ENCODE measurements at places on chromosomes 2 and 18.

- no peak for DNase-seq
These were observed 111.8 kb downstream of the EHBP1 start for GRCh38 chr2:62817348-62817747.

DNA sequence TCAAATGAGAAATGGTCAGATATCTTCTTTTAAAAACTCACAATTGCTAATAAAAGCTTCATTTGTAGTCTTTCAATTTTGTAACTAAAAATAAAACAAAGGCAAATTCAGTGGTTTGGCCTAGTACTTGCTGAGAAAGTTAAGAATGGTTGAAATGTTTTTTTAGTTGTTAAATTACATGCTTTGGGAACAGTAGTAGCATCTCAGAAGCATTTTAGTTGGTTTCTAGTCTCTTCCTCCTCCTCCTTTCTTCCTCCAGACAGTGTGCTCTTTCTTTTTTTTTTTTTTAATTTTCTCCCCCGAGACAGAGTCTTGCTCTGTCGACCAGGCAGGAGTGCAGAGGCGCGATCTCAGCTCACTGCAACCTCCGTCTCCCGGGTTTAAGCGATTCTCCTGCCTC, 9.8 kb downstream of the TRAK2 start:
- no peak for DNase-seq

DNA sequence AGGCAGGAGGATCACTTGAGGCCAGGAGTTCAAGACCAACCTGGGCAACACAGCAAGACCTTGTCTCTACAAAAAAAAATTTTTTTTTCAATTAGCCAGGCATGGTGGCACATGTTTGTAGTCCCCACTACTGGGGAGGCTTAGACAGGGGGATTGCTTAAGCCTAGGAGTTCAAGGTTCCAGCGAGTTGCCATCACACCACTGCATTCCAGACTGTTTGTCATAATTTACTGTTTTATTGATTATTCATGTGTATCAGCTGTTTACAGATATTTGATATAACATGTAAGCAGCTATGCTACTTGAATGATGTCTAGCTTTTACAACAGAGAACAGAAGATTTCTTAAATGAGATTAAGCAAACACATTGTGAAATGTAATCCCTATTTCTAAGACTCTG, 35.3 kb downstream of the DSG2 start:
- no peak for DNase-seq

DNA sequence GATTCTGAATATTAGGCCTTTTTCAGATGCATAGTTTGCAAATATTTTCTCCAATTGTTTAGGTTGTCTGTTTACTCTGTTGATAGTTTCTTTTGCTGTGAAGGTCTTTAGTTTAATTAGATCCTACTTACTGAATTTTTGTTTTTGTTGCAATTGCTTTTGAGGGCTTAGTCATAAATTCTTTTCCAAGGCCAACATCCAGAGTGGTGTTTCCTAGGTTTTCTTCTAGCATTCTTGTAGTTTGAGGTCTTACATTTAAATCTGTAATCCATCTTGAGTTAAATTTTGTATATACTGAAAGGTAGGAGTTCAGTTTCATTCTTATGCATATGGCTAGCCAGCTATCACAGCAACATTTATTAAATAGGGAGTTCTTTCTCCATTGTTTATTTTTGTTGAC, 404.8 kb downstream of the LNPK start:
- DNase-seq: no peak

DNA sequence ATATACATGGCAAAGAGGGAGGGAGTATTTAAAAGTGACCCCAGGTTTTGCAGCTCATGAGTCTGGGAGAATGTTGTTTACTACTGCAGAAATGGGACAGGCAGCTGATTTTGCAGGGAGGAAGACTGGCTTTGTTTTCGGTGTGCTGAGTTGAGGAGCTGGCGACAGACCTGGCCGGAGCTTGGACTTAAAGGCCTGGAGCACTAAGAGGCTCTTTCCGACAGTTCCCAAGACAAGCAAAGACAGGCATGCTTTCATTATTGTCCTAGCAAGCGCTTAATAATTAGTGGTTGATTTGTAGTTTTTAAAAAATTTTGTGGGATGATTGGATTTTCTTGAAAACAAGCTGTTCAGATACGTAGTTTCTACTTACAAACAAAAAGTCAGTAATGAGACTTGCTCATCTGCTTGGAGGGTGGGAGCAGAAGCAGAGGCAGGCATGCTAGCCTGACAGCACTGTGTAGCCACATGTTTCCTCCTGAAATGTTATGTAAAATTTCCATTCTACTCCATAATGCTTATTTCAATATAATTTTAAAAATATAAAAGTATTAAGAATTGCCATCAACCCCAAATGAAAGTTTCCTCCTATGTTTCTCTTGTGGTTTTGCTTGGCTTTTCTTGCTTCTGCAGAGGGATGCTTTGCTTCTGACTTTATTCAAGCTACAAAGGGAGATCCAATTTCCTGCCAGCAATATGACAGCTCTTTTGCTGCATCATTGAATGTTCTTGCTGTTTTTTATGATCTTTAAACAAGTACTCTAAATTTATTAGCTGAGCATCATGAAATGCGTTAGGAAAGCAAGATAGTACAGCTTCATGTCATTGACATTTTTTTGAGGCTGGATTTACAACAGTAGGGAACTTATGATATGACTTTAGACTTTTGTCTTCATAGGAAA, 75.8 kb downstream of the PHLPP1 start:
- peak; percentile 75 for DNase-seq

GRCh38 chr2:237704501-237705434, 77.4 kb downstream of the LRRFIP1 start:
- peak; percentile 64 for DNase-seq

DNA sequence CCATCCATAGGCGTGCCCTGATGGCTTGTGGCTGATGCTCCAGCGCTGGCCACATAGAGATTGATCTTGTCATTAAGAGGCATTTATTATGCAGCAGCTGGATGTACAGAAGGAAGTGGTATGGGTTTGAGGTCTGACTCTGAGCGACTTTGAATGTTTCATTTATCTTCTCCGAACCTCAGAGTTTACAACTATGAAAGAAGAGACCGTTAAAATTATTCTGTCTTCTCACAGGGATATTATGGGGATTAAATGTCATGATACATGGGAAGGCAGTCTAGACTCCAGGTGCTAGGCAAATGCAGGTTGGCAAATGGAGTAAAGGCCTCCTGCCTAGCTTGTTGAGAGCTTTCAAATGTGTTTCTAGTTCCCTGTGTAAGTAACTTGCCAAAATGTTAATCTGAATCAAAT, 30.3 kb downstream of the MOGAT1 start:
- no peak for DNase-seq

GRCh38 chr18:75041586-75041985, 167.4 kb downstream of the PTGR3 start:
- peak; percentile 50 for DNase-seq

GRCh38 chr2:32626639-32627221, 1.1 kb upstream of the TTC27 start:
- no peak for DNase-seq

DNA sequence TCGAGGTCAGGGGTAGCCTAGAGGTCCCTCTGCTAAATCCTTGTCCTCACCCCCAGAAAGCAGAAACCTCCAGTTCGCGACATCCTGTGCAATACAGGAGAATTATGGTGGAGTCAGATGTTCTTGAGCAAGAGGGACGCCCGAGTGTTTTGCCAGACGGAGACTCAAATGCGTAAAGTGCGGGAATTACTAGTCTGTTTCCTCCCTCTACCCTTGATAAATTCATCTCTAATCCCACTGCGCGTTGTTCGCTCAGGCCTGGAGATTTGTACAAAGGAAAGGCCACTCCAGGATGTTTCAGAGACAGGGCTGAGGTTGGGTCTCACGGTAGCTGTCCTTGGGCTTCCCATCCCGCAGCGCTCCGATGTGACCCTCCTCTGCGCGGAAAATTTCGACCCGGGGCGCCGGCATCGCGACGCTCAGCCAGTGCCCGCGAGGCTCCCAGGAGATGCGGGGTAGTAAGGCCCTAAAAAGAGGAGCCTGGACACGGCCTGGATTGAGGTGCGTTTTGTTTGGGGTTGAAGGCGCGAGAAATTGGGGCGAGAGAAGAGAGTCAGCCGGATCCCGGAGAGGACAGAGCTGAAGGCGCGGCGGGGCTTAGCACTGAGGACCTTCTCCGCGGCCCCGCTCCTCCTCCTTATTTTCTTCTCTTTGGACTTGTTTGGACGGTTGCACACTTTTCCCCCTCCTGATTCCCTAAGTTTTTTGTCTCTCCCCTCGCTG, 2.6 kb upstream of the NEUROD1 start:
- DNase-seq: no peak

GRCh38 chr2:182810087-182810486, 56.4 kb downstream of the FRZB start:
- no peak for DNase-seq

DNA sequence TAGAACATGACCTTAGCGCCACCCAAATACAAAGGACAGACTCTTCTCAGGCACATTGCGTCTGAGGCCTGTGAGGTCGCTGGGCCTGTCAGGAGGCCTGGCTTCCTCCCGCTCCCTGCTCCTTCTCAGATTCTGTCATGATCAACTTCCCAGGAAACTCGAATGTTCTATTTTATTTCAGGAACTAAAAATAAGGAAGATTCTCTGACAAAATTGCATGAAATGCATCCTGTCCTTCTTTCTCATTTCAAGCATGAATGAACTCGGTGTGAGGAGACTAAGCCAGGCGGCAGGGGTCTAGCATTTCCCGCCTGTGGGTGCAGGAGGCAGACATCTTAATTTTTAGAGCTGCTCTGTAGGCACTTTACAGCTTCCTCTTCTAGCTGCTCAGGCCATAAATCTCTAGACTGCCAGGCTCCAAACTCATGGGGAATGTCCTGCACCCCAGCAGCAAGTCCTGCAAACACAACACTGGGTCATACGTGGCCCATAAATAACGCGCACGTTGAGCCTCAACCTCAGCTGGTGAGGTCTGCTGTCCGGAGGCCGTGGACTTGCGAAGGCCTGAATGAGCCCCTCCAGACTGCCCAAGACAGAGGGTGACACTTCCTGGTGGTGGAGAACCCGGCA, 109.7 kb upstream of the ZNF236 start:
- DNase-seq: no peak

DNA sequence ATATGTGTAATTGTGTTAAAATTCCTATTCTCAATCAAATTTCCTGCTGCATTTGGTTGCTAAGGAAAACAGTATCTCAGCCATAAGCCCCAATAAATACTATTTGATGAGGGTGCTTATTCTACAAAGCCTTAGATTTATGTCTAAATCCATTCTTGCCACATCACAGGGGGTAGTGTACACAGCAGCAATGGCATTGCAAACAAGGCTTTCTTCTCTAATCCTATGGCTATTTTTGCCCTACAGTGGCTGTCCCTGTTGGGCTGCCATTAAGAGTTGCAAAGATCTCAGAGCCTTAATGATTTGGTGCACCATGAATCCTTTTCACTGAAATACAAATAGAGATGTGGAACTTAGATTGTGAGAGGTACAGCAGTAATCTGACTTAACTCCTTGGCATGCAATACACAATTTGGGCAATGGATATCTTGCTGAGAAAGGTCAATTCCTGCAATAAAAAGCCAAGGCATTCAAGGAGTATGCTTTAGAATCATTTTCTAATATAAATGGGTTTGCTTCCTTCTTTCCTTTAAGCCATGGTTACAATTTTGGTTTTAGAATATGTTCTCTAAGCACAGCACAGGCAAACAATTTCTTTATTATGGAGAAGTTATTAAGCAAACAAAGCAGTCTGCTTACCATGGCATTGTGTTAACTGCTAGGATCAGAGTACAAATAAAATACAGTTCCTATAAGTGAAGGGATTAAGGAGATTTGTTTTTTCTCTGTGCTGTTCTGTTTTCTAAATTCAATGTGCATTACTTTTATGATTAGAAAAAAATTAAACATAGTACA, 69.8 kb upstream of the CD302 start:
- no peak for DNase-seq

- peak; percentile 94 for DNase-seq
These were observed 116.1 kb downstream of the SPTBN1 start for GRCh38 chr2:54572262-54572635.

- DNase-seq: no peak
These were observed 171.2 kb downstream of the ANTXR1 start for GRCh38 chr2:69184224-69184623.

- peak; percentile 63 for DNase-seq
These were observed 182.7 kb downstream of the RPIA start for GRCh38 chr2:88874063-88874657.

DNA sequence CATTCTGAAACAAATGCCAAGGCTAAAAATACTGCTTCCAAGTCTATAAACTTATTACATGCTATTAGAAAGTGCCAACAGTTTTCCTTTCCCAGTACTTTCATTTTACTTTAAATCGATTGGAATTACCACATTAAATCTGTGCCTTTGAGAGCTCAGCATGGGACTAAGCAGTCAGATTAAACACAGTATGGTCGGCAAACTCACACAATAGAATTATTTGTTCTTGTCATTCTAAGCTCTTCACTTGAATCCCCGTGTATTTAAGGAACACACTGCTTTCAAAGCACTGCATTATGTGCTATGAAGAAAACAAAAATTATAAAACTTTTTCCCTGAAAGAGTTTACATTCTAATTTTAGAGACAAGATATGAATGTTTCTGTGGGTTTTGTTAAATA, 444.4 kb upstream of the SLC39A10 start:
- DNase-seq: no peak

DNA sequence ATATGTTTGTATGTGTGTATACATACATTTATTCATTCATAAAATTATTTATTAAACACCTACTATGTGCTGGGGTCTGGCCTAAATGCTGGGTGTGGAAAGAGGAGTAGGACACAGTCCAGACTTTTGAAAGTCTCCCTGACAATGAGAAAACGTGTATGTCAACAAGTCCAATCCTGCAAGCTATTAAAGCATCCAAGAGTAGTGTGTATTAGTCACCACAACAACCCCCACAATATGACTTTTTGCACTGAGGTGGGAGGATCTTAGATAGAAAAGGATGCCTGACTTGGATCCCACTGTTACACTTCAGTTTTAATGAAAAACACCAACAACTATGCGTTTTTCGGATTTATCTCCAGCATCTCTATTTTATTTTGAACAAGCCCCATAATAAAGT, 446.4 kb downstream of the EPHA4 start:
- peak; percentile 27 for DNase-seq

DNA sequence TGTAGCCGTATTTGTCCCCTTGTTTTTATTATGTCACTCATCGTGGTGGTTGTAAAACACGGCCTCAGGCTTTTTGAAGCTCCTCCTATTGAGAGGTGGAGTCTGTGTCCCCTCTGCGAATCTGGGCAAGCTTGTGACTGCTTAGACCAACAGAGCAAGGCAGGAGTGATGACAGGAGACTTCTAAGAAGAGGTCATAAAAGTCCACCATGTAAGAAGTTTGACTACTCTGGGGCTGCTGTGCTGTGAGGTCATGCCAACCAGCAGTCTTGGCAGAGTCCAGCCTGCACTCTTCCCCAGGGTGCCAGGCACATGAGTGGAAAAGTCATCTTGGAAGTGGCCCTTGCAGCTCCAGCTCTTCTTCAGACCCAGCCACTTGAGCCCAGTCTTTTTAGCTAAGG, 83.8 kb upstream of the SPTBN1 start:
- DNase-seq: no peak

- peak; percentile 93 for DNase-seq
These were observed 157.8 kb downstream of the BCL2 start for GRCh38 chr18:63161761-63162195.

DNA sequence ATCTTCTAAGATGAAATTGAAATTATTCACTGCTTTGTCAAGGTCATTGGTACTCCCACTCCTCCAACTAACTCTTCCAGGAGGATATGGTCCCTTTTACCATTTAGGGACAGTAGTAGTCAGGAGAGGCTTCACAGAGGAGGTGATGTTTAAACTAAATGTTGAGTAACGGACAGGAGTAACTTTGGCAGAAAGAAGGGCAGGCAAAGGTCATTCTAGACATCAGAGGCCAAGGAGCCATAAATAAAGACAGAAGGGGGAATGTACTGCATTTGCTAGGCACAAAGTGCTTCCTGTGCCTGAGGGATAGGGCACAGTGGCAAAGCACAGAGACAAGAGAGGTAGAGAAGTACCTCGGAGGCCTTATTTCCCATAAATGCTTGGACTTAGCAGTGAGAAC, 14.6 kb upstream of the ACMSD start:
- no peak for DNase-seq

All from IMR-90 (cell line).